ENCODE measurements at places on chromosomes 7 and 10.

- DNase-seq, result no peak
Observed at GRCh38 chr10:96131621-96132020, 1.5 kb downstream of the ZNF518A start.

DNA sequence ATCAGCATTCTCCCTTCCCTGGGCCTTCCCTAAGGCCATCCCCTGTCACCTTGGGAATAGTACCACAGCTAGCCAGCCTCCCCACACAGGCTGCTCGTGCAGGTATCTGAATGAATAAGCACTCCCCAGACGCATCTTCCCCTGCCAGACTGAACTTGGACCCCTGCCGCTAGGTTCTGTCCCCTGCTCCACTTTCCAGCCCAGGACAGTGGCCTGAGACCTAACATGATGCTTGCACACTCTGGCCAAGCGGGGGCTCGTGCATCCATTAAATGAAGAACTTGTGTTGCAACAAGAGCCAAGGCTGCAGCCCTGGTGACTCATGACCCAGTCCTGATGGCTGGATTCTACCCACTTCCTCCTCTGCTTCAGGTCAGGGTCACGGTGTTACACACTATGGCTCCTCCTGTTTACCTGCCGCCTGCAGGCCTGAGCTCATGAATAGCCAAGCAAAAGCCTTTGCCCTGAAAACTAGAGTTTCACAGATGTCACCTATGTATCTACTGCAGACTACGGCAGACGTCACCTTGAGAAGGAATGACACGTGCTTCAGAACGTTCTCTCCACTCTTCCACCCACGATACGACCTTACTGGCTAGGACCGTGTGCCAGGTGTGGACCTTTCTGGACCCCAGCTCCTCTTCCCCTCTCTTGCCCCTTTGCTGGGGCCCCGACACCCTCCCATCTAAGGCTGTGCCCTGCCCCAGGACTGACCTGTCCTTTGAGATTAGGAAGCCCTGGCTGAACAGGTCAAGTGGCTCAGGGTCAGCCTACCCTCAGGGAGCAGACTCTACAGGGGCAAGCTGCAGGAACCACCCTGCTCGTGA is 6.5 kb downstream of the ASB13 start:
- no peak for DNase-seq

- DNase-seq, result no peak
Observed at GRCh38 chr10:81479316-81479715, 395.7 kb upstream of the NRG3 start.

GRCh38 chr7:534075-534474 is 14.4 kb upstream of the PDGFA start:
- no peak for DNase-seq

- no peak for DNase-seq
Observed at GRCh38 chr10:86190291-86190690, 176.3 kb downstream of the GRID1 start.

DNA sequence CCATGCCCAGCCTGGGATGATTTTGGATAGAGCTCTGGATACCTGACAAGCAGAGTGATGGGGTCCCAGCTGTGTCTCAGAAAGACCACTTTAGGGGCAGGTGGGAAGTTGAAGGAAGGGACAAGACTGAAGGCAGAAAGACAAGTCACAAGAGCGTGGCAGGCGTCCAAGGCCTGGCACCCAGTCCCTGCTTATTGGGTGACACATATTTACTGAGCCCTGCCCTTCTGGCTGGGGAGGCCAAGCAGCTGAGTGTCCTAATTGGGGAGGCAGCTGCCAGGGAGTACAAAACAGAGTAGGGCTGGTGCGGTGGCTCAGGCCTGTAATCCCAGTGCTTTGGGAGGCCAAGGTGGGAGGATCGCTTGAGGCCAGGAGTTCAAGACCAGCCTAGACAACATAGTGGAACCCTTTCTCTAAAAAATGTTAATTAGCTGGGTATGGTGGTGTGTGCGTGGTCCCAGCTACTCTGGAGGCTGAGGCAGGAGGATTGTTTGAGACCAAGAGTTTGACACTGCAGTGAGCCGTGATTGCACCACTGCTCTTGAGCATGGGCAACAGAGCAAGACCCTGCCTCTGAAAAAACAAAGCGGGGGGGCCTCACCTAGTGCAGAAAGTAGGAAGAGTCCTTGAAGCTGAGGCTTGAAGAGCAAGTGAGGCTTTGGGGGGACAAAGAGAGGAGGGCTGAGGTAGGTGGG is 53.0 kb upstream of the GTF2I start:
- no peak for DNase-seq

- DNase-seq, result no peak
Observed at GRCh38 chr7:155802906-155803417, 9.3 kb downstream of the SHH start.

- no peak for DNase-seq
Observed at GRCh38 chr7:50733552-50733951, 49.1 kb downstream of the GRB10 start.

DNA sequence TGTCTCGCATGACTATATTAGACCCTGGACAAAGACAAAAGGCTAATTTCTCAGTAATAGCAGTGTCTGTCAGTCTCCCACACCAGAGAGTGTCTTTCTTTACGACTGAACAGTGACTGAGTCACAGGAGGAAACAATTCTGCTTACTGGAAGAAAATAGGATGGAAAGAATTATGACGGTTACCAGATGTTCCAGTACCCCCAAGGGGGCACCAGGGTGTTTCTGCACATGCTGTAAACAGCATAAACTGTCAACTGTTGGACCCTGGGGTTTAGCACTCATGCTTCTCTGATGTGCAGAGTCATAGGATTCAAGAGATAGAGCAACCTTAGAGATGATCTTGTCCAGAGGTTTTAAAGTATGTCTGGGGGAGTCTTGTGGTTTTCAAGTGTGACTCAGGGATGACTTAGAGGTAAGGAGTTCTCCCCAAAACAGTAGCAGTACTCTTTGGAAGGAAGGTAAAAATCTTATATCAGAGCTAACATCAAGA is 291.7 kb downstream of the THSD7A start:
- no peak for DNase-seq

- no peak for DNase-seq
Observed at GRCh38 chr7:87159538-87159937, 7.3 kb downstream of the DMTF1 start.

- DNase-seq, result no peak
Observed at GRCh38 chr10:119706521-119707278, 19.1 kb upstream of the INPP5F start.

DNA sequence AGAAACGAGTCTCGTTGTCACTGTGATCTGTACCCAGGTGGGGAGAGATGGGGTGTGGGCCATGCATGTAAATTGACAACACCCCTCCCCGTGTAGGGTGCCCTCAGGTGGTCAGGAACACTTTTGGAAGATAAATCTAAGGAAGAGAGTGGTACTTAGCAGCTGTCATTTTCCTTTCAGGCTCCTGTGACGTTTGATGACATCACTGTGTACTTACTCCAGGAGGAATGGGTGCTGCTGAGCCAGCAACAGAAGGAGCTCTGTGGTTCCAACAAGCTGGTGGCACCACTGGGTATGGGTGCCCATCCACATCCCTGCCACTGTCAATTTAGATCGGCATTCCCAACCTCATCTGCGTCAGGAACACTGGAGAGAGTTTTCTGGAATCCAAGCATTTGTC is 6.3 kb downstream of the ZNF862 start:
- no peak for DNase-seq

All from C1 segment of cervical spinal cord (tissue), 14 donors.